ENCODE measurements at places on chromosomes 5 and 9. TPM values are rescaled to one million over a fixed set of nuclear protein-coding genes. Genes with fewer than 3 reads are reported as not detected.

GRCh38 chr5:5492087-5492933 is 69.8 kb downstream of the ICE1 start:
- DNase-seq: no peak
- peaks cover 15% of the 10 kb centered on the region for H3K4me1 ChIP-seq
- no peaks in the 10 kb centered on the region for H3K27me3 ChIP-seq
- H3K4me3 ChIP-seq: no peak overlapping the region

DNA sequence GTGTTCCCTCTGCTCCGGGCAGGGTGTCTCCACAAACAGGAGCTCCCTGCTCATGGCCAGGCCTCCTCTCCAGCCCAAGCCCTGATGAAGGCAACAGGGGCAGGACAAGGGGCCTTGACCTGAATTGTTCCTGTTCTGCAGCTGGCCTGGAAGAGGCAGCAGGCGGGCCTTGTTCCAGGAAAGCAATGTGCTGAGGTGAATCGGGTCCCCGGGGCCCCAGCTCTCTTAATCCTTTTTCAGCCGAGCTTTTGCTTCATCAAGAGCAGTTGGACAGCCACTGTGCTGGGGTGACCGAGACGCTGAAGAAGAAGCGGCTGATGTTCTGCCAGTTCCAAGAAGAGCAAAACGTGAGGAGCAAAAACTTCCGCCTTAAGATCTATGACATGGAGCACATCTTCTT is 41.4 kb downstream of the CCDC180 start:
- no peak for DNase-seq
- no peaks in the 10 kb centered on the region for H3K4me1 ChIP-seq
- no peak overlapping the region for H3K4me3 ChIP-seq
- H3K27ac ChIP-seq: no peak overlapping the region
- no peaks in the 10 kb centered on the region for H3K36me3 ChIP-seq

Gene FAM169A
- 2.3 TPM for total RNA-seq

DNA sequence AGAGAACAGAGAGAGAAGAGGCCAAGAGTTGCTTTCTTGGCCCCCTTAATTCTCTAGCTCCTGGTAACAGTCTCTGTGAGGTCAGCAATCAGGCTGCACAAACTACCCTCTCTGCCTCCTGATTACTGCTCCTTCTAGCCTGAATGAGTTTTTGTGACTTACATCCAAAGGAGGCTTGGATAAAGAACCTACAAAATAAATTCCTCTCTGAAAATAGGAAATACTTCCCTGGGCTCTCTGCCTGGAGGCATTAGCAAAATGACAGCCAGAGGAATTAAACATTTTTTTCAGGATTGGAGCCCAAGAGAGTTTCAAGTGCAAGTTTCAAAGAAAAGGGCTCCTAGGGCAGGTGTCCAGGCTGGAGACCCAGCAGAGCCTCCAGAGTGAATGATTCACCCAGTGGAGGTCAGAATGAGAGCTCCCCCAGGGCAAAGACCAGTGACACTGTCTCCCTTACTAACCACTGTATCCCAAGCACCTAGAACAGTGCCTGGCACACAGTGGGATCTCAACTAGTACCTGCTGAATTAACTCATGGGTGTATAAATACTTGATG is 162.5 kb downstream of the SPOCK1 start:
- H3K4me3 ChIP-seq: no peak overlapping the region
- no peaks in the 10 kb centered on the region for H3K27me3 ChIP-seq
- no peak overlapping the region for H3K27ac ChIP-seq
- H3K4me1 ChIP-seq: peaks cover 25% of the 10 kb centered on the region
- no peak for DNase-seq
- no peaks in the 10 kb centered on the region for H3K36me3 ChIP-seq

DNA sequence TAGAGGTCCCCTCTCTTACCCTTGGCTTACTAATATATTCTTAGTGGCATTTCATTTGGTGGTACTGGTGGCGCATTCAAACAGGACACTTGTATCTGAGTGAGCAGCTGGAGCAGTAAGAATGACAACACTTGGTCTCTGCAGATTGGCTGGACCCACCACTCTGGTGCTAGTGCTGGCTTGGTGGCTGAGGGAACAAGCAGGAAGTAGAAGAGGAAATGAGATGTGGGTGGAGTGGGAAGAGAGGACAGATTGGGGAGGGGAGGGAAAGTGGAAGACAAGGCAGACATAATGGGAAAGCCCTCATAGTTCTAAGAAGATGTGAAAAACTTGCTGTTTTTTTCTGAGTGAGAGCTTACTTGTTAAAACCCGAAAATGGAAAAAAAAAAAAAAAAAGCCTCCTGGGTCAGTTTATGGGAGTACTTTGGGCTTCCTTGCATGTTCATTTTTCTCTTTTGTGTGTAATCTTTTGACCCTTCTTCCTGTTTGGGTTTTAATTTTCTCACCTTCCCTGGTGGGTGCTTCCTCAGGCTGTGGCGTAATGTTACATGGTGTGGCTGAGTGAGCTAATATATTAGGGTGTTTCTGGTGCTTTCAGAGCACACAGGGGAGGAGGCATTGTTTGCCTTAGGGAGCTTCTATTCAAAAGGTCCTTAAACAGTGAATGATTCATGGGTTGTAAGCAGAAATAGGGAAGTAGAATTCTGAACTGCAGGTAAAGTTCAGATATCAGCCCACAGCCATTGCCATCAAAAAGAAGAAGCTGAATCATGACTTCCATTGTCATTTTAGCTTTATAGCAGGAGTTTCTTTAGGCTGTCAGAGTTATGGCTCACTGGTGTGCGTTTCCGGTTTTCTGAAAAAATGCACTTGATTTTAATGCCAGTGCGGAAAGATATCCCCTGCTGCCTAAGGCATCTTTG is 52.3 kb downstream of the TLE4 start:
- no peaks in the 10 kb centered on the region for H3K27me3 ChIP-seq
- H3K4me3 ChIP-seq: no peak overlapping the region
- DNase-seq: peak; percentile 19

DNA sequence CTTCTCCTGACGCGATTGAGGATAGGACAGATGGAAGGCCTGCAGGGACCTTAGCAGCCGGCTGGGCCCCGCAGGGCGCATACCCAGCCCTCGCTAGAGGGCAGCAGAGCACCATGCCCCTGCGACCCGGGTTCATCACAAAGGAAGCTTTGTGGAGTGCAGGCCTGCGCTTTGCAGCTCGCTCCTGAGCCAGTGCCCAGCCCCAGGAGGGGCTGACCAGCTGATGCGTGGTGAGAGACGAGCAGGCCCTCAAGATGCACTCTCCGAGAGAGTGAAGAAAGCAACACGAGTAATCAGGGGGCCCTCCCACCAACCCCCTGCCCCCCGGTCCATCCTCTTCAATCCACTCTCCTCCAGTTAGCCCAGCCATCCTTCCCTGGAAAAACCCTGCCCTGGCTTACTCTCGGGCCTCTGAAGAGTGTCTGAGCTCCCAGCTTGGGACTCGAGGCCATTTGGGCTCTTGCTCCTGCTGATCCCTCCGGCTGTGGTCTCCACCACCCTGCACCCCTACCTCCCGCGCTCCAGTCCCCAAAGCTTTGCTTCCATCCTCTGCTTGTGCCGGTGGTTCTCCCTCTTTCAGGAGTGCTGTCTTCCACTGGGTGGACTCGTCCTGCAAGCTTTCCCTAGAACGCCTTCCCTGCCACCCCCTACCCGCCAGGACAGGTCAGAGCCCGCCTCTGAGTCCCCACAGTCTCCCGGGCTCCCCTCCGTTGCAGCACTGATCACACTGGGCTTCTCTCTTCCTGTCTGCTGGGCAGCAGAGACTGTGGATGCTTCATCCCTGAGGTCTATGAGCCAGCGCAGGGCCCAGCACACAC is 9.1 kb upstream of the KIF12 start:
- peak; percentile 70 for DNase-seq
- no peak overlapping the region for H3K4me3 ChIP-seq
- H3K27ac ChIP-seq: no peak overlapping the region
- H3K36me3 ChIP-seq: no peaks in the 10 kb centered on the region
- no peaks in the 10 kb centered on the region for H3K27me3 ChIP-seq
- peaks cover 4% of the 10 kb centered on the region for H3K4me1 ChIP-seq

Gene ARL14EPL
- not detected for total RNA-seq

DNA sequence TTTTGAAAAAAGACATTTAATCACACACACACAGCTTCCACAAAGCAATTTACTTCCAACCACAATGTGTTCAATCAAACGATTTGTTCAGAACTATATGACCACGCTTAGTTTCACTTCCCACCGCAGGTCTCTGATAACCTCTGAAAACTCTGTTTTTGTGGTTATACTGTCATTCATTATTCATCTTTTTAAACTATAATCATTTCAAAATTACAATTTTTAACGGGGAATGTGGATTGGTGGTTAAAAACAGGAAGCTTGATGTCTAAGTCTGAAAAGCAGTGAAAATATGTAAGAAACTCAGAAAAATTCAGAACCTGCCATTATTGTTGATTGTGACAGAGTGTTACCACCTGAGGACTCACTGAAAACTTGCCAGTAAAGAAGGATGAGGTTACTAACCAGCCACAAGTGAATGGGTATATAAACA is 12.7 kb upstream of the TMEM174 start:
- H3K27me3 ChIP-seq: no peaks in the 10 kb centered on the region
- H3K4me1 ChIP-seq: no peaks in the 10 kb centered on the region
- H3K27ac ChIP-seq: no peak overlapping the region
- no peak for DNase-seq
- H3K4me3 ChIP-seq: no peak overlapping the region

Gene SLC1A1
- total RNA-seq: 1.6 TPM

Gene MYOT
- total RNA-seq: 16.9 TPM

DNA sequence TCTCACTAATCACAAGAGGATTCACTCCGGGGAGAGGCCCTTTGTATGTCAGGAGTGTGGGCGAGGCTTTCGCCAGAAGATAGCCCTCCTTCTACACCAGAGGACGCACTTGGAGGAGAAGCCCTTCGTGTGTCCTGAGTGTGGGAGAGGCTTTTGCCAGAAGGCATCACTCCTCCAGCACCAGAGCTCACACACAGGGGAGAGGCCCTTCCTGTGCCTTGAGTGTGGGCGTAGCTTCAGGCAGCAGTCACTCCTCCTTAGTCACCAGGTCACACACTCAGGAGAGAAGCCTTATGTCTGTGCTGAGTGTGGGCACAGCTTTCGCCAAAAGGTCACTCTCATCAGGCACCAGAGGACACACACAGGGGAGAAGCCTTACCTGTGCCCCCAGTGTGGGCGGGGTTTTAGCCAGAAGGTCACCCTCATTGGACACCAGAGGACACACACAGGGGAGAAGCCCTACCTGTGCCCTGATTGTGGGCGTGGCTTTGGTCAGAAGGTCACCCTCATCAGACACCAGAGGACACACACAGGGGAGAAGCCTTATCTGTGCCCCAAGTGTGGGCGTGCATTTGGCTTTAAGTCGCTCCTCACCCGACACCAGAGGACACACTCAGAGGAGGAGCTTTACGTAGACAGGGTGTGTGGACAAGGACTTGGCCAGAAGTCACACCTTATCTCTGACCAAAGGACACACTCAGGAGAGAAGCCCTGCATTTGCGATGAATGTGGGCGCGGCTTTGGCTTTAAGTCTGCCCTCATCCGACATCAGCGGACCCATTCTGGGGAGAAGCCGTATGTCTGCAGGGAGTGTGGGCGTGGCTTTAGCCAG is 27.8 kb downstream of the NUTM2F start:
- H3K4me1 ChIP-seq: no peaks in the 10 kb centered on the region
- no peak overlapping the region for H3K27ac ChIP-seq
- H3K4me3 ChIP-seq: no peak overlapping the region
- no peak for DNase-seq
- H3K27me3 ChIP-seq: no peaks in the 10 kb centered on the region

- DNase-seq: no peak
- no peaks in the 10 kb centered on the region for H3K27me3 ChIP-seq
- no peak overlapping the region for H3K27ac ChIP-seq
- H3K4me3 ChIP-seq: no peak overlapping the region
These were observed 108.9 kb downstream of the IZUMO3 start for GRCh38 chr9:24436761-24437160.

- no peak overlapping the region for H3K27ac ChIP-seq
- peaks cover 39% of the 10 kb centered on the region for H3K36me3 ChIP-seq
- DNase-seq: no peak
- H3K27me3 ChIP-seq: no peaks in the 10 kb centered on the region
These were observed 3.3 kb downstream of the SNAPC3 start for GRCh38 chr9:15426019-15426418.

Gene CSF2
- not detected for total RNA-seq

DNA sequence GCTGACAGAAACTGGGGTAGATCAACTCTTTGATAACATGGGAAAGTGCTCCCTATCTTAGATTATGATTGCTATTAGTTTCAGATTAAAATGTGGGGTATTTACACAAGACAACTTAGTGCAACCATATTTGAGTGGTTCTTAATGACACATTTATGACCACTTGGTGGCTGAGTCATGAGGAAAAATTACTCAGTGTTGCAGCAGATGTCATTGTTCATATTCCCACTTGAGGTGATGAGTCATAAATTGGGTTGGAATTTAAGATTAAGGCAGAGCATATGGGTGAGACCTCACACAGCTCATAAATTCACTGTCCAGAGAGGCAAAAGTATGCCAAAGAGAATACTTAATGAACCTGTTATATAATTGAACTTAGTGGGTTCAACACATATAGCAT is 408.3 kb downstream of the DMRT2 start:
- no peak overlapping the region for H3K4me3 ChIP-seq
- no peak for DNase-seq

Gene ENG
- 227 TPM for total RNA-seq

Gene MEGF10
- total RNA-seq: 0.24 TPM

Gene IFNK
- total RNA-seq: not detected

Gene SLC9A3
- total RNA-seq: 0.53 TPM

Gene CNTLN
- 3.3 TPM for total RNA-seq

- no peaks in the 10 kb centered on the region for H3K36me3 ChIP-seq
- DNase-seq: no peak
- no peaks in the 10 kb centered on the region for H3K27me3 ChIP-seq
- H3K27ac ChIP-seq: no peak overlapping the region
- no peaks in the 10 kb centered on the region for H3K4me1 ChIP-seq
- no peak overlapping the region for H3K4me3 ChIP-seq
These were observed 543.0 kb upstream of the TUSC1 start for GRCh38 chr9:26221290-26221689.

DNA sequence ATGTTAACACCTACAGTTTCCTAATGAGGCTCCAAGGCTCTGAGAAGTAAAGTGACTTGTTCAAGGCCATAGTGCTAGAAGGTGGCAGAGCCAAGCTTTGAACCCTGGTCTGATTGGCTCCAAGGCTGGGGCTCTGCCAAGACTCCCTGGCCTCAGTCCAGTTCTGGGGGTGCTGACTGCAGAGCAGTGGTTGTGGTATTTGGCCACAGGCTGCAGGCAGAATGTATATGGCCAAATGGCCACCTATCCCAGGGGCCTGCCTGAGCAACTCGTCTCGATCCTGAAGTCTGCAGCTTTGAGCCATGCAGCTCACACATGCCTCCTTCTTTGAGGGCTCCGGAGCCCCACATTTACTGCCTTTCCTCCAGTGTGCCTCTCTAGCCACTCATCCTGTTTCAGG is 9.7 kb upstream of the NEK6 start:
- peaks cover 21% of the 10 kb centered on the region for H3K4me1 ChIP-seq
- H3K4me3 ChIP-seq: no peak overlapping the region
- no peak for DNase-seq

Gene SLC2A8
- 11.7 TPM for total RNA-seq

Gene BRINP1
- total RNA-seq: 1.0 TPM
